ENCODE measurements at places on chromosomes 2 and 18. TPM values are rescaled to one million over a fixed set of nuclear protein-coding genes. Genes with fewer than 3 reads are reported as not detected.

Gene RRM2
- 11.0 TPM for total RNA-seq

DNA sequence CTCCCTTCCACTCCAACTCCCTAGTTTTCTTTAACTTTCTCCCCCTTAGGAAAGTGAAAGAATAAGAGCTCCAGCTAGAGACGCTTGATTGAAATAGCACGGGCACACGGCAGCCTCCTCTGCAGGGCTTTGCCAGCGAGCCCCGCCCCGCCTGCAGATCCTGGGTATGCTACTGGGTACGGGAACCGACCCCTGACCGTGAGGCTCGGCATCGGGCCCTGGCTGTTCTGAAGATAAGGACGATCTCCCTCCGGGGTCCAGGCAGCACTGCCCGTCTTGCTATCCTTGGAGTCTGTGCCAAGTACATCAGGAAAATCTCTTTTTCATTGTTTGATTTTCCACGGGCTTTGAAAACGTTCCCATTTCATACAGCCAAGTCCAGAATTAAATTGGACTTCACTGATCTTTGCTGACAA is 284.5 kb downstream of the MTX2 start:
- DNase-seq = no peak

DNA sequence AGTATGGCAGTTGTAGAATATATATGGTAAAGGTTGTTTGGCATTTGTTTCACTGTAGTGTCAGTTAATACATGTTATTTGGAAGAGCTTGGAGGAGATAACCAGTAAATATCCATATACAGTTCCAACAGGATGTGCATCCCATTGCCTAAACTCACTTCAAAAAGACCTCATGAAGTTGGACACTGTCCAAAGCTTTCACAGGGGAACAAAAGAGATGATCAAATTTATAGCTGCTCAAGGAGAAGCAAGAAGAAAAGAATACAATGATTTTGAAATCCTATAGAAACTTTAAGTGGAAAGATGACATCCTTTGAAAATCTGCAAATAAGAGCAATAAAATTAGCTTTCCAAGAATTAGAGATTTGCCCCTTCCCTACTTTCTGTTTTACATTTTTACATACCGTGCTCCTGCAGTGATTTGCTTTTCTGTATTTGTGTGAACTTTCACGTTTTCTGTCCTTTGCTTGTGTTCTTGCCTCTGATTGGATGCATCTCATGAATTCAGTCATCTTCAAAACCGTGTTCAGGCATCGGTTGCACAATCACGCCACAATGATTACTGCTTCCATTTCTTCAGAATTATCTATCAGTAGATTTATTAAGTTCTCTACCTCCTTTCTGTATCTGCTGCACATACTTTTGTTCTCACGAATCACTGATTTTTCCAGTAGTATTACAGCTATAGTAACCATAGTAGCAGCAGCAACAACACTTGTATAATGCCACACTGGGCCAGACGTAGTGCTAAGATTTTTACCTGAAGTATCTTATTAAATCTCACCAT is 83.8 kb downstream of the PARD3B start:
- DNase-seq = no peak

DNA sequence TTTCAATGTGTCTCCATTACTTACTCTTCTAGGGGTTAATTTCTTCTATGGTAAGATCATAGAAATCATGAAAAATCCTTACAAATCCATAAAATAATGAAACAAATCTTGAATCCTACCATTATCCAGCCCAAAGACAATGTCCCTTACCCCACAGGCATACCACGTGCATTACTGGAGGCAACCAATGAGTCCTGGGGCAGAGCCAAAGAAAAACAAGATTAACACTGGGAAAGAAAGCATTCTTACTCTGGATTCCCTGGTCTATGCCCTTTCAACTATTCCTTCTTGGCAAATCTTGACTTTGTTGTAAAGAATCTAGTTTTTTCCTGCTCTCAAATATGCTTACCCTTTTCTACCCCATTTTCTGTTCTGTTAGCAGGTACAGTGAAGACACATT is 3.1 kb upstream of the GALNT1 start:
- DNase-seq = no peak

All from vagina (tissue), 2 donors.